Naive thymus-derived CD4-positive, alpha-beta T cell (primary cell): ENCODE measurements at places on chromosomes 1 and 21.

- no peak for DNase-seq
Measured at GRCh38 chr1:204335533-204335932, 24.2 kb downstream of the PLEKHA6 start.

DNA sequence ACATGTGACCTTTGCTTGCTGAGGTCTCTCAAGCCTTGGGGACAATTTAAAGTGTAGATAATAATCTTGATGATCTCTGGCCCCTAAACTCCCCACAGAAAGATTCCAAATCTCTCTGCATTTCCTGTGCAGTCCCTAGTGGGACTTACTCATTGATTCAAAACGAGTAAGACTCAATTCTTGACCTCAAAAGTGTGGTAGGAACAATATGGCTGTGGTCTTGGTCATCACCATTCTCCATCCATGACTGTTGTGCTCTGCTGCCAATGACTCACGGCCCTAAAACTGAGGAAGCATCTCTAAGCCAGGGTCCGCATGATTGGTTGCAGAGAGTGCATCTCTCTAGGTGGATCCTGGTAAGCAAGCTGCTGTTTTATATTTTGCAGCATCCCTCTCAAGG, 268.0 kb downstream of the PTGER3 start:
- DNase-seq, result no peak

- DNase-seq, result no peak
Measured at GRCh38 chr1:203655671-203656070, 29.0 kb downstream of the ATP2B4 start.

DNA sequence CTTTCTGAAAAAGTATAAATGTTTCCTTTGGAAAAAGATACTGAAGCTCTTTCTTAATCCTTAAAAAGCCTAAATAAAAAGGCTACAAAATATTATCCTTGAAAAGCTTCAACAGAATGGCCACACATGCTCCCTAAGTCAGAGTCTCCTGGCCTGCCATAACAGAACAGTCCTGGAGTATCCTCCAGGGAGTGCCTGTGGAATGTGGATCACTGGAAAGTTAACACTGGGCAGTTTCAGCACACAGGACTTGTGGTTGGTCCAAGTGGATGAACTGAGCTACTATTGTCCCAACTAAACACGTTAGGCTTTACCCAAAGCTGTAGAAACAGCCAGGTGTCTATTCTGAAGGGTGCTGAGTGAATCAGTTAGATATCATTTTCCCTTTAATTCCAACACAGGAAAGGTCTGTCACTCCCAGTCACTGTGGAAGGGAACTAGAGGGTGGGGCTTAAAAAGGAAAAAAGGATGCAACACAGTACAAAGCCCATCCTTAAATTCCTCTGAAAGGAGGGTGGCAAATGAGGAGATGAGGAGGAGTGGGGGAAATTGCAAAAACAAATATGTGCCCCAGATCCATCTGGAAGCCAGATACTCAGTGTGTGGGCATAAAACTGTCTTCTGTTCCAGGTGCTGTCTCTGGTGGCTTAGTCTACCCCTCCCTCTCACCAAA, 196.3 kb upstream of the SPAG17 start:
- no peak for DNase-seq

DNA sequence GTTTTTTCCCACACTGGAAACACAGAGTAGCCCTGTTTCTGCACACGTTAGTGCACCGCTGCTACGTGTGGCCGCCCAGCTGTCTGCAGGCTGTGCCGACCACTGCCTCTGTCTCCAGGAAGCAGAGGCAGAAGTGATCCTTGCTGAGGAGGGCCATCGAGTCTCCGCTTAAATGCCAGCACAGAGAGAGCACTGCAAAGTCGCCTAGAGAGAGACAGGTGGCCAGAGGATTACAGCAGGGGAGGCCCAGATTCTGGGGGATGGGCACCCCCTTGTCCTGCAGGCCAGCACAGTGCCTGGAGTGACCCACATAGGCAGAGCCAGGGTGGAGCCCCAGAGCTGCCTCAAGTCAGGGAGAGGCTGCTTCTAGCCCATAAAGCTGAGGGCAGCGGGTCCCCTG, 6.1 kb downstream of the TPRG1L start:
- no peak for DNase-seq

- DNase-seq, result no peak
Measured at GRCh38 chr1:232218955-232219865, 410.7 kb downstream of the SIPA1L2 start.

DNA sequence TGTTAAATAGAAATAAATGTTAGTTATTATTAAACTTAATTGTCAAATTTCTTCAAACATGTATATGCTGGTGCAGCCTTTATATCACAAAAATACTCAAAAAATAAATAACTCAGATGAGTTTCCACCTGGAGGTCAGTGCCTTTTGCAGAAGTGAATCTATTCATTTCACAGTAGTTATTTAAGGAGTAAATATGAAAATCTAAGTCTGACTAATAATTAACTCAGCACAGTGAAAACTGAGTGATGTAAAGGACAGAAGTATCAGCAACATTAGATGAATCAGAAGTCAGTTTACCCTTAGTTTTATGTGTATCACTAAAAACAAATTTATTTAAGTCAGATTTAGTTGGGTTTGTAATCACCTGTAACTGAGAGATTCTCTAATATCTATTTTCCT, 2135.4 kb downstream of the MRPL39 start:
- no peak for DNase-seq

- DNase-seq, result no peak
Measured at GRCh38 chr1:192443616-192444015, 126.8 kb downstream of the RGS21 start.

DNA sequence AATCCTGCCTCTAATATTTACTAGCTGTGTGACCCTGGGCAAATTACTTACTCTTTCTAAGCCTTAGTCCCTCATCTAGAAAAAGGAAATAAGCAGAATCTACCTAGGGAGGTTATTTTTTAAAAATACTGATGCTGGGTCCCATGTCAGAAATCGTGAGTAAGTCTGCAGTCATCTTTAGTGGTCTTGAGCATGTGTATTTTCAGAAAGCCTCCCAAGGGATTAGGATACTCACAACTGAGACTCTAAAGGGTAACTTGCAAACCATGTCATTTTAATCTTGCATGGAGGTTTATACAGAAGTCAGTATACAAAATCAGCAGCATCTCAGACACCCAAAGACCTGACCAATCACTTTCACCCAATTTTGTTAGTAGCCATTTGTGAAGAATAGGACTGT, 43.2 kb downstream of the DSTYK start:
- DNase-seq, result no peak

- no peak for DNase-seq
Measured at GRCh38 chr21:38772646-38773045, 33.1 kb upstream of the ETS2 start.
